ENCODE measurements at places on chromosomes 1 and 21. TPM values are rescaled to one million over a fixed set of nuclear protein-coding genes. Genes with fewer than 3 reads are reported as not detected.

DNA sequence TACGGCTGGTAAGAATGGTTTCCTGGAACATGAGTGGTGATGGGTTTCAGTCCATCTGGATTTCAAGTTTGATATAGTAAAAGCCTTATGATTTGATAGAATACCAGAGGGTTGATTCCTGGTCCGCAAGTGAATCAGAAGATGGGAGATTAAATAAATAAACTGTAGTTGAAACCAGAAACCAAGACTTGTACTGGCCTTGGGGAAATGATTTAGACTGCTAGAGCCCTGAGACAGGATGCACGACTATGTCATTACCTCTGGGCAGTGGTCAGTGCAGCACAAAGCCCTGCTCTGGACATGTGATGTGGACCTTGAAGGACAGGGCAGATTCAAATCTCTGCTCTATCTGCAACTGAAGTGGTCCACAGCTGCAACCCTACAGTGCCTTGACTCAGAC, 15.6 kb upstream of the FMOD start:
- H3K4me1 ChIP-seq: no peaks in the 10 kb centered on the region
- no peak for DNase-seq
- no peak overlapping the region for H3K4me3 ChIP-seq
- no peaks in the 10 kb centered on the region for H3K36me3 ChIP-seq
- H3K27ac ChIP-seq: no peak overlapping the region

DNA sequence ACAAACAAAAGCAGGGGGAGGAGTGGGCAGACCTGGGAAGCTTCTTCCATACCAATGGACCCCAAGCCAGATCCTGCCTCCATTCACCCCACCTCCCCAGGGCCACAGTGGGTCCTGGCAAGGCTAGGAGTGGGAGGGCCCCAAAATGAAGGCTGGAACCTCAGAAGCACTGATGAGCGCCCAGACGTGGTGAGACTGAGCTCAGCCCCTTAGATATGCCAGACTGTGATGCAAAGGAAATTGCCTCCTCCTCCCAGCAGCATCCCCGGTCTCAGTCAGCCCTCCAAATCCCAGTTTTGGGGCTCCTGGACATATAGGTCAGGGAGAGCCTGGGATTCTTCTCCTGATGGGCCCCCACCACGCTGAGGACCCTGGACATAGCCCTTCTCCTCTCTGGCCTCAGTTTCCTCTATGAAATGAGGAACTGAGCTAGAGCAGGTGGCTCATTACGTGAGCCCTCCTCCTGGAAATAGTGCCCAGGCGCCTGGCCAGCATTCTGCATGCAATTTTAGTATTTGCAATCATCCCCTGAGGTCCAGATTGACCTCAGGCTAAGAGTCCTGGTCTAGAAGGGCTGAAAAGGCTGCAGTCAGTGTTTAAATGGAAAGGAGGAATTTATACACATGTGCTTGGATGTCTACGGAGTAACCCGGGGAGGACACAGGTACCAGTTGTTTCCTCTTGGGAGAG, 33.5 kb downstream of the RHBG start:
- H3K27ac ChIP-seq: no peak overlapping the region
- no peak overlapping the region for H3K4me3 ChIP-seq
- no peaks in the 10 kb centered on the region for H3K36me3 ChIP-seq
- no peaks in the 10 kb centered on the region for H3K27me3 ChIP-seq
- H3K4me1 ChIP-seq: peaks cover 15% of the 10 kb centered on the region
- DNase-seq: no peak

DNA sequence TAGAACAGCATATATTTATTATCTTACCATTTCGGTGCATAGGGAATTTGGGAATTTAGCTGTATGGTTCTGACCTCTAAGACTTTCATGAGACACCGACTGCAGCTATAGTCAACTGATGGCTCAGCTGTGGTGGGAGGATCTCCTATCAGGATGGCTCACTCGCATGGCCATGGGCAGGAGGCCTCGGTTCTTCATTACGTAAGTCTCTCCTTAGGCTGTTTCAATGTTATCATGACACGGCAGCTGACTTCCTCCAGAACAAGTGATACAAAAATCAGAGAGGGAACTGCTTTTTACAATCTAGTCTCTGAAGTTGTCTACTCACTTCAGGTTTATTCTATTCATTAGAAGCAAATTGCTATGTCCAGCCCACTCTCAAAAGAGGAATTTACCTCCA, 13.3 kb upstream of the CAPN8 start:
- no peaks in the 10 kb centered on the region for H3K27me3 ChIP-seq
- no peak for DNase-seq
- no peaks in the 10 kb centered on the region for H3K36me3 ChIP-seq
- H3K4me3 ChIP-seq: no peak overlapping the region

DNA sequence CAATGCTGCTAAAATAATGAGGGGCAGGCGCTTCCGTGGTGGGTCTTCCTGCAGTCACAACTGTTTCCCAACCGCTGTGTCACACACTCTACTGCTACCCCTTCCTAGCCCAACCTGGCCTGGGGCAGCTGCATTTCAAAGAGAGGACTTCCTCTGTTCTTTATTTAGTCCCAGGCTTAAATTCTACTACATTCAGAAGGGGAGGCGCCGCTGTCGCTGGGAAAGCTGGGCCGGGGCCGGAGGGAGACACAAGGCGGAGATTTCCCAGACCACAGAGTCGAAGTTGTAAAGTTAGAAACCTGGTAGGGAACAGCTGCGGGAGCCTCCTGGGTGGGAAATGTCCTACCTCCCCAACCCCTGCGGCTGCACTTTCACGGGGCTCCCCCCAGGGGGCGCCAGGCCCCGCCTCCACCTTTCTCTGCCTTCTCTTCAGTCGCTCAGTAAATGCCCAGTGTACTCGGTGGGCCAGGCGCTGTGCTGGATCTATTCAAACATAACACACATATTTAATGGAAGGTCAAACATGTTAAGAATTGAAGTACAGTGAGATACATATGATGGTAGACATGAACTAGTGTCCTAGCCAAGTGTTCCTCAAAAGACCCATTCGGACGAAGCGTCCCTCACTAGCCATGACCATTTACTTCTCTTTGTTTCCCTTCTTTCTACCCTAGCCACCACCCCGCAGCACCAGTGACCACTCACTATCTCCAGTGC, 23.1 kb downstream of the DYRK3 start:
- no peaks in the 10 kb centered on the region for H3K36me3 ChIP-seq
- 0 out of 2 replicates have a peak, but pooled peaks cover 4% of the 10 kb centered on the region for H3K27me3 ChIP-seq
- DNase-seq: no peak
- no peaks in the 10 kb centered on the region for H3K4me1 ChIP-seq

DNA sequence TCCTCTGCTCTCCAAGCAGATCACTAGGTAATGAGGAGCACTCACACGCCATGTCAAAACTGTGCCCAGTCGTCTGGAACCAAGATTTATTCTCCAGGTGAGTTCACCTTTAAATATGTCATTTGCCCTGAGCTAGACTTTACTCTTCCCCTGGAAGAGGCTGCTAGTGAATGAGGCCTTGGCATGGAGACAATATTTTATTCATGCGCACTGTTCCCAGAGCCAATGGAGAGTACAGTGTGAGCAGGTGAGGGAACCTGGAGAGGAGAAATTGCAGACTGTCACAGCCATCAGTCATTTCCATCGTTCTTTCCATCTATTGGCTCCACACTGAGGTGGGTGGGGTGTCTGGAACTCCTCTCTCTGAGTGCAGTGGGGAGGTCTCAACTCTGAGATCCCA, 333.6 kb downstream of the KCNH1 start:
- no peak for DNase-seq
- no peaks in the 10 kb centered on the region for H3K36me3 ChIP-seq
- H3K4me1 ChIP-seq: no peaks in the 10 kb centered on the region

DNA sequence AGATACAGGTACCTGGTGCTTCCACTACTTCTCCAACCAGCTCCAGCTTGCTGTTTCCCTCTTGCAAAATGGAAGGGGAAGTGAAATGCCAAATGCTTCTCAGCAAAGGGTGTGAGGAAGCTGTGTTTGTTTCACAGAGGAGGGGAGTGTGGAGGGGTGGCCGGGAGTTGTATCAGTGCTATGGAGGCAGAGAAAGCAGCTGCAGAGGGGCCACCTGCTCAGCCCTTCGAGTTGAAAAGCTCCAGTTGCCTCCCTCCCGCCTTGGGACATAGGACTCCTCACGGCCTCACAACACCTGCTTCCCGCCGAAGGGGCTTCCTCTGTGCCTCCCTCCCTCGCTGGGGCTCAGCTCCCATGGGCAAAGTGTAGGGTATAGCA, 12.1 kb upstream of the LINGO4 start:
- H3K36me3 ChIP-seq: no peaks in the 10 kb centered on the region
- no peaks in the 10 kb centered on the region for H3K27me3 ChIP-seq
- no peak overlapping the region for H3K4me3 ChIP-seq
- DNase-seq: peak; percentile 3
- no peak overlapping the region for H3K27ac ChIP-seq

- H3K36me3 ChIP-seq: no peaks in the 10 kb centered on the region
- no peak for DNase-seq
- H3K4me3 ChIP-seq: no peak overlapping the region
- no peaks in the 10 kb centered on the region for H3K4me1 ChIP-seq
These were observed 255.7 kb downstream of the COL11A1 start for GRCh38 chr1:102852613-102853012.

DNA sequence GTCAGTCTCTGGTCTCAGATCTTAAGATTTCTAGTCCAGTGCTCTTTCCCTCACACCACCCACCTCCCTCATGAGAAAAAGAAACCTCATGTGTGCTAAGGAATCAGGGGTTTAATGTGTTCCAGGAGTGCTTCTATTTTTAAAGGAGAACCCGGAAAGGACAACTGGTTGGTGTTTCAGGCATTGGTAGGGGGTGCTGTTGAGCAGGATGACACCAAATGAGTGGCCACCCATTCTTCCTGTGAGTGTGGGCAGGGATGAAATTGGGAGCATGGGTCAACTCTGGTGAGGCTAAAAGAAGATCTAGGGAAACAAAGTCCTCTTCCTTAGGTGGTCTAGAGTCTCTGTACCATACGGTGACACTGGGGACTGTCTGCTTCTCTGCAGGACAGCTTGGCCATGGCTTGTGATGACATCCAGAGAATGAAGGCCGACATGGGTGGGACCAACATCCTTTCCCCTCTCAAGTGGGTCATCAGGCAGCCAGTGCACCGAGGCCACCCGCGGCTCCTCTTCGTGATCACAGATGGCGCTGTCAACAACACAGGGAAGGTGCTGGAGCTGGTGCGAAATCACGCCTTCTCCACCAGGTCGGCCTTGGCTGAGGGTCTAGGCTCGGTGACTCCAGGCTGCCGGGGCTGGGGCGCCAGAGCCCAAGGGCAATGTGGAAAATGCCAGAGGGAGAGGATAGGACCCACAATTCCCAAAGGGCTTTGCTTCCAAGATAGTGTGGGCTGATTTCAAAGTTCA, 39.3 kb downstream of the VWA5B1 start:
- DNase-seq: no peak
- H3K27ac ChIP-seq: no peak overlapping the region
- H3K4me1 ChIP-seq: no peaks in the 10 kb centered on the region
- no peak overlapping the region for H3K4me3 ChIP-seq

- no peak overlapping the region for H3K27ac ChIP-seq
- no peak for DNase-seq
- no peak overlapping the region for H3K4me3 ChIP-seq
- H3K4me1 ChIP-seq: peaks cover 31% of the 10 kb centered on the region
These were observed 237.1 kb downstream of the TM2D1 start for GRCh38 chr1:61487801-61488200.

- DNase-seq: no peak
- H3K36me3 ChIP-seq: no peaks in the 10 kb centered on the region
- peaks cover 78% of the 10 kb centered on the region for H3K27me3 ChIP-seq
- H3K27ac ChIP-seq: no peak overlapping the region
These were observed 260.6 kb upstream of the VAMP3 start for GRCh38 chr1:7510389-7510931.

GRCh38 chr1:171653796-171654195, 1.3 kb upstream of the MYOC start:
- H3K4me3 ChIP-seq: no peak overlapping the region
- no peaks in the 10 kb centered on the region for H3K36me3 ChIP-seq
- no peaks in the 10 kb centered on the region for H3K27me3 ChIP-seq
- no peak overlapping the region for H3K27ac ChIP-seq

The ARHGAP29 gene
- 123 TPM for total RNA-seq

The HPCA gene
- total RNA-seq: not detected

The MIER1 gene
- 26.5 TPM for total RNA-seq

The CR1 gene
- total RNA-seq: not detected

The ZFP69B gene
- 3.7 TPM for total RNA-seq

The GPN2 gene
- total RNA-seq: 23.8 TPM

The C8B gene
- total RNA-seq: not detected

Data from PC-9 (cell line).